Urothelium cell line (cell line): ENCODE measurements at places on chromosomes 7 and 10.

GRCh38 chr7:37356911-37357636, 91.6 kb downstream of the ELMO1 start:
- DNase-seq: no peak

- no peak for DNase-seq
Observed at GRCh38 chr10:46326971-46327370, 40.2 kb downstream of the ANTXRL start.

DNA sequence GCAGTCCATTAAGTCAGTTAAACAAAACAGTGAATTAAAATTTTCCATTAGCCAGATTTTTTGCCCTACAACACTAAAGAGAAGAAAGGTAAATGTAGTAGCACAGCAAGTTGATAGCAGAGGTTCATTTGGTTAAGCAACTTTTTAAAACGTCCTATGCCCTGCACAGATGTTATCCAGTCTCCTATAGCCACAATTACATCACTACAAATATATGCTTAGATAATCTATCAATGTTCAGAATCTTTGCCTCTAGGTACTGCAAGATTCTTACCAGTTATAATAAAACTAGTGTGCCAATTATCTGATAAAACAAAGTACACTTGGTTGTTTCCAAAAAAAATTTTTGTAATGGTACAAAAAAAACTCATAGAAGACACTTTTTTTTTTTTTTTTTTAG, 175.5 kb upstream of the MYO3A start:
- no peak for DNase-seq

DNA sequence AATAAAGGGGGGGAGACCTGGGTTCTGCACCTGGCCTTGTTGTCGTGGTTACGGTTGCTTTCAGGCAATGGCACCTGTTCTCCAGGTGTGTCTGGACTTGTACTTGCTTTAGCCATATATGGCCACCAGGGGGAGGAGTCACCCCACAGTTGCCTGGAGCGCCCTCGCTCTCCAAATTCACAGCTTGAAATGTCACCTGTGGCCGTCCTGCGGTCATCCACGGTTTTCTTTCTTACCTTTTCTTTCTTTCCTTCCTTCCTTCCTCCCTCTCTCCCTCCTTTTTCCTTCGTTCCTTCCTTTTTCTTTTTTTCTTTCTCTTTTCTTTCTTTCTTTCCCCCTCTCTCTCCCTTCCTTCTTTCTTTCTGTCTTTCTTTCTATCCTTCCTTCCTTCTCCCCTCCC, 157.2 kb upstream of the ZNF92 start:
- peak; percentile 42 for DNase-seq

DNA sequence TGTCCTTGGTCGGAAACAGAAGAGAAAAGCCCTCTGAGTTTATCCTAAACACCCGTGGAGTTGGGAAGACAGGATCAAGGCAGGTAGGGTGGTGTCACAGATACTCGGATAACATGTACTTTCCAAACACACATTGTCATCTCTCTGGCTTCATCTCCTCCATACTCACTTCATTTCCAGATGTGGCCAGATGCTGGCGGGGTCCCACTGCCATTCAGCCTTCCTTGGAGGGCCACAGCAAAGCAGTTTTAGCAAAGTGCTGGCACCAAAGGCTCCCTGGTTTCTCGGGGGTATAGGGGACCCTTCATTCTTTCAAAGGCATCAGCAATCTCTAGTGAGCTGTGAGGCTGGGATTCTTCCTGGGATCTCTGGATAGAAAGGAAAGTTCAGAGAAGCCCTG, 539.5 kb downstream of the TCERG1L start:
- DNase-seq: no peak

- no peak for DNase-seq
Observed at GRCh38 chr10:26446258-26446657, 8.1 kb downstream of the APBB1IP start.

GRCh38 chr10:43284341-43284910, 17.6 kb upstream of the RASGEF1A start:
- DNase-seq: peak; percentile 72

GRCh38 chr7:220151-220841, 27.9 kb downstream of the FAM20C start:
- no peak for DNase-seq

DNA sequence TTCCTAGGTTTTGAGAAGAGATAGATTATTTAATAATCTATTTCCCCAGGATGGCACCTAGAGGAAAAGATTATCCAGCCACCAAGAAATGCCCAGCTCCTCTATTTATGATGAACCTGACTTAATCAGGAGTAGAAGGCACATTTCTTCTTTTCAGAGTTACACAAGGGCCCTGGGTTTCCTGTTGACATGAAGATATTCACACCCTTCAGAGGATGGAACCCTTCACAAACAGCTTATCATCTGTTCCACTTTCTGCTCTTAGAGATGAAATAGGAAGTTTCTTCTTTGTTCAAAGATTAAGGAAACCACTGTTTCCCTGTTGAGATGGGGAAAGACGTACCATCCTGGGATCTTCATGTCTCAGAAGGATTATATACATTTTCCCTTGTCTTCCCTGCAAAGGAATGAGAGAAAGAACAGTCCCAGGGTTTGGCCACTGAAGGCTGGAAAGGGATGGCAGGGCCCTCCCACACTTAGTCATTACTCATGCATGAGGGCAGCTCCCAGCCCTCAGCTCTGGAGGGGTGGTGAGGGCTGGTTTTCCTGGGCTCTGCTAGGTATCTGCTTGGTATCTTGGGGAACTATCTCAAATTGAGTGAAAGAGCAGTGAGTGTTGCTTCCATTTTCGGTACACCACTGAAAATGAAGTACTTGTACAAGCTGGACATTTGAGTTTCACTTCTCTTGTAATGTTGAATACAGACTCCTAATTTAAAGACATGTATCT, 64.0 kb downstream of the MTPAP start:
- peak; percentile 35 for DNase-seq
